ENCODE measurements at places on chromosomes 3 and 15.

GRCh38 chr15:89855948-89856347, 37.8 kb downstream of the AP3S2 start:
- no peak for DNase-seq

- no peak for DNase-seq
Observed at GRCh38 chr15:33155691-33156420, 38.7 kb downstream of the FMN1 start.

GRCh38 chr3:62135741-62136140, 237.6 kb downstream of the FEZF2 start:
- DNase-seq: no peak

DNA sequence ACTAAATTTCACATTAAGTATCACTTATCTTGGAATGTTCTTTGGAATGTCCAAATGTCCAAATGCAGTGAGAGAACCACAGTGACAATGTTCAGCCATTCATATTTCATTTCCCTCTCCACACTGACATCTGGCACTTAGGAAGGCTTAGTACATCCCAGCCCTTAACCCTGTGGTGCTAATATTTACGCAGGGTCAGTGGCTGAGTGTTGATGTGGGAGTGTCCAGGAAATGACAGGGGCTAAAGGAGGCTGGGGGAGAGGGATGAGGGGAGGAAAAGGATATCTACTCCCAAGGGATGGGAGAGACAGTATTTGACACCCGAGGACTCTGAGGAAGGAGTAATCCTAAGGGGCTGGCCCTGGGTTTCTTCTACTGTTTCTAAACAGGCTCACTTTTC, 14.1 kb upstream of the CCR4 start:
- no peak for DNase-seq

DNA sequence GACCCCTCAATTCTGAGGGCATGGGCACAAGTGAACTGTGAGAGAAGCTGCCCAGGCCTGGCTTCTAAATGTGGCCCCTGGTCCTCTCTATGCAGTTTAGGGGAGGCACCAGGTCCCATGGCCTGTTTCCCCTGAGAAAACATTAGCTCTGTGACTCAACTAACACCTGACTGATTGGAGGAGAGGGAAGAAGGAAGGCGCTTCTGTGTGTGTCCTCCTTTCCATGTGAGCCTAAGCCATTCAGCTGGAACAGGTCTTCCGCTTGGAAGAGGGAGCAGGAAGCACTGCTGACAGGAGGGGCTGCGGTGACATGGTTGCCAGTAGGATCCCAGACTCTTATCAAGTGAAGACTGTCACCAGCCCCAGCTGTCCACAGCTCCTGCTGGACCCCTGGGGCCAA, 79.5 kb downstream of the MYLK start:
- no peak for DNase-seq

- no peak for DNase-seq
Observed at GRCh38 chr3:193488741-193489140, 66.0 kb downstream of the ATP13A4 start.

DNA sequence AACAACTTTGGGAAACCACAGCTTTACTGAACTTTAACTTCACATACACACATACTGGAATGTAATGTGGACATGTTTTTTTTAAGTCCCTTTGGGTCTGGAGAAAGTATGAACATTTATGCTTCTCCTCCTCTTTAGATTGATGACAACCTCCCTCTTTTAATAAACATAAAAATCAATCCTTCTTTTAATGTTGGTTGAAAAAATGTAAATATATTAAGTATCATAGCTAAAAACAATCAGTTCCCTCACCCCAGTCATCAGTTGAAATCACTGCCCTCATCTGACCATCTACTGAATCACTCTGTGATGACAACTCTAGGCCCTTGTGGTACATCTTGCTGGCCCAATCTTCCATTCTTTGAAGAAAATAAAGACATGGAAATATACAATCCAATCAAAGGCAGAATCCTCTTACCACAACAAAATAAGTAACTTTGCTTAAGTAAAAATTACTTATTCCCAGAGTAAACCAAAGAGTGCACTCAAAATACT, 6.4 kb downstream of the AAGAB start:
- DNase-seq: no peak

- no peak for DNase-seq
Observed at GRCh38 chr15:85361323-85361722, 19.1 kb upstream of the AKAP13 start.

Data from stimulated activated CD4-positive, alpha-beta T cell treated with anti-CD3 and anti-CD28 coated beads, TNF-alpha, amount 100 ng/mL, for 24 hours (primary cell).